IPS DF 19.7 (cell line): ENCODE measurements at places on chromosomes 11 and 22.

GRCh38 chr11:2301631-2302305 is at the start of the genes C11orf21 and TSPAN32:
Gene C11orf21 (minus strand): TSS chr11:2301918. CDS start chr11:2301808, 110 bp downstream.
Gene TSPAN32 (plus strand): TSS chr11:2302013. CDS start chr11:2302150, 137 bp downstream.
- DNase-seq, result no peak

- no peak for DNase-seq
Measured at GRCh38 chr11:2306452-2306823, 4.6 kb downstream of the TSPAN32 start.

- DNase-seq, result no peak
Measured at GRCh38 chr22:19526702-19527111, 2.5 kb upstream of the CLDN5 start.

DNA sequence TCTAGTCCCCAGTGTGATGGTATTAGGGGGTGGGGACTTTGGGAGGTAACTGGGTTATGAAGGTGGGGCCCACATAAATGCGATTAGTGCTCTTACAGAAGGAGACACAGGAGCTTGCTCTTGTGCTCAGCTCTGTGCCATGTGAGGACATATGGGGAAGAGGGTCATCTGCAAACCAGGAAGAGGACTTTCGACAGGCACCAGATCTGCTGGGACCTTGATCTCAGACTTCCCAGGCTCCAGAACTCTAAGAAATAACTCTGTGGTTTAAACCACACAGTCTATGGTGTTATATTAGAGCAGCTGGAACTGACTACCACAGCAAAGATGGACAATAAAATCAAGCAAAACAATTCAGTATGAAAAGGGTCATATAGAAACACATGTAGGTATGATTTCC is 26.7 kb downstream of the NNMT start:
- no peak for DNase-seq

DNA sequence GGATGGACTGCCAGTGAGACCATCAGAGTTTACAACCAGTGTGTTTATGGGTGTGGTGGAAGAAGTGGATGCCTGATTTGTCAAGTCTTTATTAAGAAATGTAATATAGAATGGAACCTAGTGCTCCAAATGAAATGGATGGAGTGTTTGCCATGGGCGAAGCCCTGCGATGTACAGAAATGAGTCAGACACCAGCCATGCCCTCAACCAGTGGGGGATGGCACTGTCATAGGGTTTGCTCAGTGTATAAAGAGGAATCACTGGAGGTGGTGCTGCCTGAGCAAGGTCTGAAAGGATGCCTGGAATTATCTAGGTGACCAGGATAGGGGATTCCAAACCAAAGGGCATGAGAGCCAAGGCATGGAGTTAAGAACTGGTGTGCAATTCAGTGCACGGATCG is 120.9 kb upstream of the MTNR1B start:
- no peak for DNase-seq

- DNase-seq, result peak; percentile 9
Measured at GRCh38 chr11:77619576-77620198, 17.9 kb downstream of the CLNS1A start.

DNA sequence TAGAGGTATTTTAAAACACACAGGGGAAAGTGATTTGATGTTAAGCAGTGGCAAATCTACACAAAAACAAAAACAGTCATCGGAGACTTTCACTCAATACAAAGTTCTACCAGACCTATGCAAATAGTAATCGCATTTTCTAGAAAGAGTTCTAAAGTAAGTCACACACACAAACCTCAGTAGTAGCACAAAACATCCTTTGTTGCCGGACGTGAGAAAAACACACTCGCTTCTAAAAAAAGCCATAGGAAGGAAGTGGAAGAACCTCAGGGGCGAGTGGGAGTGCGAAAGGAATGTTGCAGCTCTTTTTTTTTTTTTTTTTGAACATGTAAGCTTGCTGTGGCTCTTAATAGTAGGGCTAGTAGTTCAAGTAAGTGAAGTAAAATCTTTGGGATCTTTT is 88.9 kb downstream of the MAML2 start:
- DNase-seq, result no peak

DNA sequence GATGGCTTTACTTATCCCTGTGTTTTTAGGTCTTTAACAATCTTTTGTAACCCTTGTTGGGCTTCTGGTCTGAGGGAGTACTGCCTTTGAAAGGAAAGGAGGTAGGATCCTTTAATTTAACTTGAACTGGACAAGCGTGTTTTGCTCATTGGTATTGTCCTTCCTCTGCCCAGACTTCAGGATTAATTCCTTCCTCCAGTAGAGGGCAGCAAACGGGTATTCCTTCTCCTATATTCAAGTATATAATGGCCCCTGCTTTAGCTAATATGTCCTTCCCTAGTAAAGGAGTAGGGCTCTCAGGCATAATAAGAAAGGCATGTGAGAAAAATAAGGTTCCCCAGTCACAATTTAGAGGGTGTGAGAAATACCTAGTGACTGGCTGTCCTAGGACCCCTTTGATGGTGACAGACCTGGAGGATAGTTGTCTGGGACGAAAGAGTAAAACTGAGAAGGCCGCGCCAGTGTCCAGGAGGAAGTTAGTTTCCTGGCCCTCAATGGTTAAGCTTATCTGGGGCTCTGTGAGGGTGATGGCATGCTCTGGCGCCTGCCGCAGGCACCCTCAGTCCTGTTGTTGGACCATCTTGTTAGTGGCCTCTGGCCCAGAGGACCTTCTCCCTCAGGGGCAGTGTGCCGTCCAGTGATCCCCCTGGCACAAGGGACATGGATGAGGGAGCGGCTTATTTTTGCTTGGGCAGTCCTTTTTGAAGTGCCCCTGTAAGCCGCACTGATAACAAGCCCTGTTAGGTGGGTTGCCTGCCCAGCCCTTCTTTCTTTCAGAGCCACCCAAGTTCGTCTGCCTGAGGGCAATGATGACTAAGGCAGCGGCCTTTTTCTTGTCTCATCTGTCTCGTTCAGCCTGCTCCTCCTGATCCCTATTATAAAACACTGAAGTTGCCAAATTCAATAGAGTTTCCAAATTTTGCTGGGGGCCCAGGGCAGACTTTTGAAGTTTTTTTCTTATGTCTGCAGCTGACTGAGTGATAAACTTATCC is 51.8 kb downstream of the C11orf71 start:
- no peak for DNase-seq

- no peak for DNase-seq
Measured at GRCh38 chr11:72703267-72704008, 29.2 kb upstream of the PDE2A start.

- DNase-seq, result no peak
Measured at GRCh38 chr11:10401256-10401655, 53.8 kb upstream of the AMPD3 start.

DNA sequence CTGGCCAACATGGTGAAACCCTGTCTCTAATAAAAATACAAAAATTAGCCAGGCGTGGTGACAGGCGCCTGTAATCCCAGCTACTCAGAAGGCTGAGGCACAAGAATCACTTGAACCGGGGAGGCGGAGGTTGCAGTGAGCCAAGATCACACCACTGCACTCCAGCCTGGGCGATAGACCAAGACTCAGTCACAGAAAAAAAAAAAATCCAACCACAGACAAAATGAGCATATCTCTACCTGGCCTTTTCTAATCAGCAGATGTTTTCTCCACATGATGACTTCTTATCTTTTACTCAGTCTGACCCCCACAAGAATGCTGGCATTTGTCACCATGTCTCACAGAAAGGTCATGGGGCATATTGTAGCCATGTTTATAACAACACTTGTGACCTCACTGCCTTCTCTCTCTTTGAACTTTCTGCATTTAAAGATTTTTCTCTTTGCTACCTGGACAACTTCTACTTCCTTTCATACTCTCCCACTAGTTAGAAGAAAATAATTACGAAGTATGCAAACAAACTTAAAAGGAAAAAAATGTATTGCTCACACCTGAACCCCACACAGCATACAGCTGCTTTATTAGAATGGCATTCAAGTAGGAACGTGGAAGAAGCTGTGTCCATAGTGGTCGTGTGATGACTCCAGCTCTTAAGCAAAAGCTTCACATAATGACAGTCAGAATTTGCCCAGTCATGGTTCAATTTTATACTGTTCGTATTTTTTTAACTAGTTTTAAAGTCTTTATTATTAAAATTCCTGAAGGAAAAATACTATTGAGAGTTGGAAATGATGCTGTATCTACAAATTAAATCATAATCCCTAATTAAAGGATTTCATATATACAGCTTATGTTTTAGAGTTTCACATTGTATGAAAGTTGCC is 65.4 kb downstream of the ZC3H12C start:
- no peak for DNase-seq

DNA sequence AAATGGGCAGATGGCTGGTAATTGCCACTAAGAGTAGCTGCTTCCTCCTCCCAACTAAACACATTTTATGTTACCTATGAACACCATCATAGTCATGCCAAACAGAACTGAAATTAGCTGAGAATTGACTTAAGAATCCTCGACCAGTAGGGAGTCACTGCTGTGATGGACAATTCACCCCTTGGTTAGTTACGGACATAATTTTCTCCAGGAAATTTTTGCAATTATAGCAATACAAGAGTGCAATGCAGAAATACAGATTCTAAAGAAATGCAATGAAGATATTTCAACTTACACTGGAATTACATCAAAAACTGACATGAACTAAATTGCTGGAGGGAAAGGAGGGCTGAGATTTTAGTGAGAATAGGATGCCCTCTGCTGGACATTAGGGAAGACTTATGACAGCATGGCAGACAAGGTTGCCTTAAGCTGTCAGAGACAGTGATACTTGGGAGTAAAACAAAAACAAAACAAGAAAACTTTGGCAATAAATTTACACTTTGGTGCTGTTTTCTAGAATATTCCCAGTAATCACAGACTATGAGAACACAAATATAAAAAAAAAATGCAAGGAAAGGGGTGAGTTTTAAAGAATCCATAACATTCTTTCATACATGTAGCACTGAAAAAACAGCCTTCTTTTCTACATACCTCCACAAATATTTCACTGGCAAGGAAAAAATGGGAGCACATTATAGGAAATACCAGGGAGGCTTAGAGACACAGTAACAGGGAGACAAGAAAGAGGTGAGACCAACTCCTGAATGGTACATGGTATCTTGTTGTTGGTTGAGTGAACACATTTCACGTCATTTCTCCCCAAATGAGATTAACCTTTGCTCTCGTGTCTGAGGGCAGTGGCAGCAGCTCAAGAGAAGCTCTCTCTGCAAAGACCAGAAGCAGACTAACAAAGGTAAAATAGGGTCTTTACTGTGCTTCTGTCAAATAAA is 11.2 kb upstream of the PPP2R1B start:
- DNase-seq, result no peak

GRCh38 chr11:4482445-4482844 is at the start of gene OR52K1:
Gene OR52K1 (plus strand): TSS chr11:4482646. CDS start chr11:4488901, 6,255 bp downstream.
- DNase-seq, result no peak

DNA sequence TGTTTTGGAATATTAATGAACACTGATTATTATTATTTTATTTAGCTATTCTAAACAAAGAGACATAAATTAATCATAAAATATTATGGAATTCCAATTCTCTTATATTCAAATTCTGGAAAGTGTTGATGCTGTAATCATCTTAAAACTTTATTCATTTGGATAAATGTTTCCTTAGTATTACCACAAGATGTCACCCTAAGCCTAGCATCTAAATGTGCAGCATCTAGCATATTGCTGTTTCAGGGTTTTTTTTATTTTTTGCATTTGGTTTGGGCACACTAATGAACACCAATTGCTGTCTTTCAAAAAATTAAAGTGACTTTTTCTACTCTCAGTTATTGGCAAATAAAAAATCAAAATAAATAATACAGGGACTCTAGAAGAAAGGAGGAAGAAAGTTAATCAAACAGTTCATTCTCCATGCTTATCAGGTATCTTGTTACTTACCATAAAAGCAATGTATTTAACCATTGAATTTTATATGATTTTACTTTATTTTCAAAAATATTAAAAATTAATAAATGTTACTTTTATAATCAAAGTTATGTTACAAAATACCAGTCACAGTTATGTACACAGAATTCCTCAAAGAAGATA is 31.8 kb downstream of the DLG2 start:
- DNase-seq, result no peak

DNA sequence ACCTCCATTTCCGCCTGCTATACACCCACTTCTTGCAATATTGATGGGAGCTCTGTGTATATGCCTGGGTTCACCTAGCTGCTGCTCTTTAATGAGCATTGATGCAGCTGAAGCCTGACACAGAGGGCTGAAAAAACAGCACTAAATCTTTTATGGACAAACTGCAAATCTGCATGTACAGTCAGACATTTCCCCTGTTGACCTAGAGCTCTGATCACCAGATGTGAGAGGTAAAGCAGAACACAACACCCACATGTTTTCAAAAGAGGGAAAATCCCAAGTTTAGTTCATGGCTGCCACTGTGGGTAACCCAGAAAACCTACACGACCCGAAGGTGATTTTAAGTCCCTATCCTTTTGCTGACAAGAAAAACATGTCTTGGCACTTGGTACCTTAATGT is 303.0 kb upstream of the PITPNB start:
- DNase-seq, result no peak

GRCh38 chr11:21895686-21896085 is 297.2 kb upstream of the ANO5 start:
- DNase-seq, result no peak

DNA sequence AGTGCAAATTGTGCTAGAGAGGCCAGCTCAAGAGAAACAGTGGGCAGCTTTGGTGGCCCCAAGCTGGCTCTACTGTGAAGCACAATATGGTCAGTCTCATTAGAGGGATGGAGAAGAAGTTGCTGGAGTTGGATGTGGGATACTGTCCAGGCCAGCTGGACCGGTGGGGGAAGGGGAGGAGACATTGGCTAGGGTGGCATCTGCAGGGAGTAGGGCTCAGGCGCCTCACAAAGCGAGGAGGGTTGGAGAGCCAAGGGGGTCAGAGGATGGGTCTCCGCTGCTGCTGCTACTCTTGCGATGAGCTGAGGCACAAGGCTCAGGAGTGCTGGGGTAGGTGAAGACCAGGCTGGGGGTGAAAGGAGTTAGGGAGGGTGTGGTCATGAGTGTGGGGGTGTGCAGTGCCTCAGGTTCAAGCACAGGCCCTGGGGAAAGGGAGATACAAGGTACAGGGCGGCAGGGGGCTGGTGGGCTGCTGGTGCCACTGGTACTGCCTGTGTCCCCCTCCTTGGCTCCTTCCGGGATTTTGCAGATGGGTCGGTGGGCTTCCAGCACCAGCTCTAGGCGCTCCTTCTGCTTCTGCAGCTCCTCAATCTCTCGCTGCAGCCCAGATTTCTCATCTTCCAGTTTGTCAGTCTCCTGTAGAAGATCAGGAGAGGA is 2.3 kb downstream of the CCDC85B start:
- no peak for DNase-seq

DNA sequence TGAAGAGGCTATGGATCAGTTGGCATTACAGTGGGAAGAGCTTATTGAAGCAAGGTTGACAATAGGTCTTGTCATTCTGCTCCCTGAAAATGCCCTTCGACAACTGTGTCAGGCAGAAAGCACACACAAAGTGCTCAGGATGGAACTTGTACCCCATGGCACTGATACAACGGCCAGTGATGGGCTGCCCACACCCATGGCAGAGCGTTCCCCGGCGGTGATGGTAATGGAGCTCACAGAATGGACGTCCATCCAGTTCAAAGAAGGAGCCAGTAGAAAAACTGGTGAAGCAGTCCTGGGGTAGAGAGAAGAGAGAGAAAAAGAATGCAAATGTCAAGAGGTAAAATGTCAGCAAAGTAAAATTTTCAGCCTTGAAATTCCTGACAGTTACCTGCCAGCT is 19.5 kb upstream of the OR5B21 start:
- DNase-seq, result no peak
